T-helper 1 cell (primary cell): ENCODE measurements at places on chromosomes 1 and 21.

DNA sequence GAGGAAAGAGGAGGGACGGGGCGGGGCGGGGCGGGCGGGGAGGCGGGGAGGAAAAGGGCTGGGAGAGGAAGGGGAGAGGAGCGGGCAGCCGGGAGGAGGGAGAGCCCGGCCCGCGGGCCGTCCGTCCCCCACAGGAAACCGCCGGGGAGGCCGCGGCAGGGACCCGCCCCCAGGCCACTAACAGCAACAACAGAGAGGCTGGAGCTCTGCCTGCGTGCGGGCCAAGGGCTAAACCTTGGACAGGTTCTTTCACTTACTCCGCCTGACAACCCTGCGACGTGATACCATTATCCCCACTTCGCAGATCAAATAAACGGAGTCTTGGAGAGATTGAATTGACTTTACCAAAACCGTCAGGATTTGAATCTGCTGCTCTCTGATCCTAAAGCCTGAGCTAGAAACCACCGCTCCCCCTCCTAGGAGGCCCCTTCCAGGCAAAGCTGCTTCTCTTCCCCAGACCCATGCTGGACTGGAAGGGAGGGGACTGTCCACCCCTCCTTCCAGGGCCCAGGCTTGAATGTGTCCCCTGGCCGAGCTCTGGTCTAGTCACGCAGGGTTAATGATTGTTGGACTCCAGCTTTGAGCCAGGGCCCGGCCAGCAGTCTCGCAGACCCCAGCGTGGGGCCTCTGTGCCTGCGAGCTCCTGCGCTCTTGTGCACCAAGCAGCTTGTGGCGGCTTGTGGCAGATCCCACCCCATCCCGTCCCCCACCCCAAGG lies at the start of gene EVA1B:
Gene EVA1B, minus strand, starts transcription at position 10 of the 717 bp plus-strand sequence. CDS start 608 bp downstream, outside the sequence.
- peak; percentile 53 for DNase-seq

- no peak for DNase-seq
Measured at GRCh38 chr1:231107600-231108326, 54.1 kb upstream of the TRIM67 start.

DNA sequence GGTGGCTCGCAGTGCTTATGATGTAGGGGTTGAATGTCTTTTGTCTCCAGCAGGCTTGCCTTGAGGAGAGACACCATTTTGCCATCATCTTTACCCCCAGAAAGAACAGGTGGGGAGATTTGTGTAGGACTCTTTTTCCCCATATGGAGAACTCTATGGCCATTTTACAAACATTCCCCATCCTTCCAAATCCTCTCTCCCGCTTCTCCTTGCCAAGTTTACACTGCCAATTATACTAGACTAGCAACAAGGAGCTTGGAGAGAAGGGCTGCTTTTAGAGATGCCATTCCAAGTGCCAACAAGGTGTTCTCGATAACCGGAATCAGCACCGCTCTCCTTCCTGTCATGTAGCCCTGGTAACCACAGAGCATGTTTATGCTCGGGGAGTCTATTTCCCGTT lies 233.1 kb downstream of the CAMTA1 start:
- no peak for DNase-seq

GRCh38 chr1:153081736-153082135 lies 10.3 kb upstream of the SPRR2B start:
- no peak for DNase-seq

DNA sequence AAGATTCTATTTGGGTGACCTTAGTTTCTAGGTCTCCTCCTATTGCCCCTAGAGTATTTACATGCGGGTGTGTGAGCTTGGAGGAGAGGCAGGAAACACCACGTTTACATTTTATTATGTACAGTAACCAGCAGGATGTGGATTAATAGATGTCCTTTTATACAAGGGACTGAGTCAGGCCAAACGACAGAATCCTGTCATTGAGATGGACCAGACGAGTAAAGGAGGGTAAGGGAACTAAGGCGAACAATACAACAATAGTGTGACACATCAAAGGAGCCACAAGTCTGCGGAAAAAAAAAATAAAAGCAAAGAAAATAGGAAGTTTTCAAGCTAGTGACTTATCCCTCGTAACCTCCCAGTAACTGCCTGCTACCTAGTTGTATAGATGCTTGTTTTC lies 151.1 kb downstream of the GABPA start:
- no peak for DNase-seq

DNA sequence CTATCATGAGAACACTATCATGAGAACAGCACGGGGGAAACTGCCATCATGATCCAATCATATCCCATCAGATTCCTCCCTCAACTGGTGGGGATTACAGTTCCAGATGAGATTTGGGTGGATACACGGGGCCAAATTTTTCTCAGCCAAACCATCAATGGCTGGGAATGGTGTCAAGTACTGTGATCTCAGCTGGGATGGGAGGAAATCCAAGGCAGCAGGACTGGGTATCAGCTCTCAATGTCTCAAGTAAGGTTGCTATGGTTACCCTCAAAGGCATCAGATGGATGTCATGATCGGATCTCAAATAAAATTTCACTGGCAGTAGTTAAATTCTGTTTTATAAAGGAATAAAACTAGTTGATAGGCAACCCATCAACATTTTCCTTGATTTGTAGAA lies 399.0 kb downstream of the KCNT2 start:
- DNase-seq: no peak

- DNase-seq: no peak
Measured at GRCh38 chr21:37207441-37208009, 59.6 kb downstream of the VPS26C start.

GRCh38 chr1:203929741-203930309 lies 68.4 kb downstream of the SNRPE start:
- DNase-seq: no peak

DNA sequence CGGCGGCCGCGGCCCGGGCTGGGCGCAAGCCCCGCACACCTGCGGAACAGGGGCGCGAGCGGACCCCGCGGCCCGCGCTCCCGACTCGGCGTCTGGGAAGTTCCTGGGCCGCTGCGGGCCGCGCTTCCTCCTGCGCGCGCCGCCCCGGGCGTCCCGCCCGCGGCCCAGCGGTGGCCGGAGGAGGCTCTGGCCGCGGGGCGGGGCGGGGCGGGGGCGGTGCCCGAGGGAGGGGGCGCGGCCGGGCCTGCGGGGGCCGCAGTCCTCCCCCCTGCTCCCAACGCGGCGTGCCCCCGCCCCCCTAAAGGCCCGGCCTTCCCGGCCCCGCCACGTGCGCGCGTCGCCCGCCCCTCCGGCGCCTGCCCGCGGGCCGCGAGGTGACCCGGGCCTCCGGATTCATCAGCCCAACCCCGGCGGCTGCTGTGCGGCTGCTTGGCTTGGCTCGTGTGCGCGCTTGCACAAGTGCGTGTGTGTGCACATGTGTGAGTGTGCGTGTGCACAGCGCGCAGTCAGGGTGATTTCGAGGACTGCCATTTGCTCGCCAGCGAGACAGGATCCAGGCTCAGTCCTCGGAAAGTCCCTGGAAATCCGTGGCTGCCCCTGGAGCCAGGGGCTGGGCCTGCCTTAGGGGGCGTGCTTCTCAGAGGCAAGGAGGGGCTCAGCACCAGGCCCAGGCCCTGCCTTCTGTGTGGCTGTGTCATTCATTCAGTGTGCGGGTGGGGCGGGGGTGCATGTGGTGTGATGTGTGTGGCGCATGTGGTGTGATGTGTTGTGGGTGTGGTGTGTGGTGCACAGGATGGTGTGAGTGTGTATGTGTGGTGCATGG lies at the start of gene C2CD2:
Gene C2CD2, minus strand, starts transcription at position 188 of the 823 bp plus-strand sequence. CDS start 370 bp downstream, outside the sequence.
- DNase-seq: no peak

DNA sequence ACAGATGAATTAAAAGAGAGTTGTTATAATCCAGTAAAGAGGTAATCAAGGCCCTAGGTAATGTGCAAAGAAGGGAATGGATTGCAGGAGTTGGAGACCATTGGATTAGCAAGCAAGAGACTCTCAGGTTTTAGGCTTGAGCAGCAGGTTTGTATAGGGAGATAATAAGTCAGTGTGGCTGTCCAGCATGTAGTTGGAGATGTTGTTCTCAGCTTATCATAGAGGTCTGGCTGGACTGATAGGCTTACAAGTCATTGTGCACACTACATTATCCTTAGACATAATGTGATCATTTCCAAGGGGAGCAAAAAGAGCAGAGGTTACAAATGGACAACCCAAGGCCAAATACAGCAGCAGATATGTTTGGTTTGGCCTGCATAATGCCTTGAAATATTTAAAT lies 45.9 kb upstream of the SAMD13 start:
- no peak for DNase-seq

DNA sequence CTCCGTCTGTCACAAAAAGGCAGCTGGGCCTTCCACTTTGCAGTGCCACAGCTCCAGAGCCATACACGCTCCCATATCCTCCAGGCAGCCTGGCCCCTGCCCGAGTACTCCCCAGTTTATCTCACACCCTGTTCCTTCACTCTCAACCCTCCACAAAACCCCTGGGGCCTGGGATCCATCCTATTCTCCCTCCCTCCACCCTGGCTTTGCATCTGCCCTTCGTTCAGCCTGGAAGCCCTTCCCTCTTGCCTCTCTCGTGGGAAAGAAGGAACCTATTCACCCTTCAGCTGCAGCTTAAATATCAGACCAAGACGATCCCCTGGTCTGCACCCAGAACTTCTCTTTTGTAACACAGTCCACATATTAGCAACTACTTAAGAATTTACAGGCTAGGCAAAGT lies 56.7 kb downstream of the CAMK2N1 start:
- DNase-seq: no peak

- no peak for DNase-seq
Measured at GRCh38 chr1:8398086-8398485, 80.2 kb downstream of the SLC45A1 start.

DNA sequence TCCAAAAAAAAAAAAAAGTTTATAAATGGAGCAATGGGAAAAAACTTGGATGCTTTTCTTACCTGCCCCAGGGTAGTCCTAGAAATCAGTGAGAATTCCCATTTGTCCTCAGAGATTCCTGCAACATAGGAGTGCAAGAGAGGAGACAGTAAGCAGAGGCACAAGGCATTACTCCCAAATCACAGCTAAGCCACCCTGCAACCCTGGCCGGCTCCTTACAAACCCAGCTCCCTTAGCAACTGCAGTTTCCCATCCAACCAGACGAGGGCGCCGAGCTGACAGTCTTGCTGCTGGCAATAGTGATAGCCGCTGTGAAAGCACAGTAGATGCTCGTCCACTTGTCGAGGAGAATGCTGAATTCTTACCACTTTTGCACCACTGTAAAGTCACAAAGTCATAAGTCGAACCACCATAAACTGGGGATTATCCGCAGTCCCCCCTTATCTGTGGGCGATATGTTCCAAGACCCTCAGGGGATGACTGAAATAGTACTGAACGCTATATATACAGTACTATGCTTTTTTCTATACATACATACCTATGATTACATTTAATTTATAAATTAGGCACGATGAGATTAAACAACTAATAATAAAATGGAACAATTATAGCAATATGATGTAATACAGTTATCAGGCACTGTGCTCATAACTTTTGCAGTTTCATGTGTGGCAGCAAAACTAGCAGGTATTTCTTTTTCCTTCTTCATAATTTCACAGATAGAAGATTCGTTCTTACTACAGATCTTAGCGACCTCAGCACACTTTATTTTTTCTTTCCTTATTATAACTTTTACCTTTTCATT lies 6.0 kb upstream of the PITHD1 start:
- DNase-seq: peak; percentile 62

GRCh38 chr1:23442751-23443150 lies 18.2 kb upstream of the TCEA3 start:
- no peak for DNase-seq

DNA sequence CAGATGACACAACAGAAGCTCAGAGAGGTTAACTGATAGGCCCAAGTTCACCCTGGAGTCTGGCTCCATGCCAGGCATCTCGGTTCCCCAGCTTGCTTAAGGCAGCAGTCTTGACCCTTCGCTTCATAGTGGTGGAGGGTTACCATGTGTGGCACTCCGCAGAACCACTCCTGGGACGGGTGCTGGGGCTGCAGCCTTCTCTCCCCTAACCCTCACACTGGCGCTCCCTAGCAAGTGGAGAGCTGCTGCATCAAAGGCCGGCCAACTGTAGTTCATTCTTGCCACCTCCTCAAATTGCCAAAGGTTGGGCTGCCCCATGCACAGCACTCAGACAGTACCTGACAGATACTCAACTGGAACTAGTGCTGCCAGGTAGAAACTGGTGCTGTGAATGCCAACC lies 70.2 kb upstream of the KCND3 start:
- DNase-seq: no peak

DNA sequence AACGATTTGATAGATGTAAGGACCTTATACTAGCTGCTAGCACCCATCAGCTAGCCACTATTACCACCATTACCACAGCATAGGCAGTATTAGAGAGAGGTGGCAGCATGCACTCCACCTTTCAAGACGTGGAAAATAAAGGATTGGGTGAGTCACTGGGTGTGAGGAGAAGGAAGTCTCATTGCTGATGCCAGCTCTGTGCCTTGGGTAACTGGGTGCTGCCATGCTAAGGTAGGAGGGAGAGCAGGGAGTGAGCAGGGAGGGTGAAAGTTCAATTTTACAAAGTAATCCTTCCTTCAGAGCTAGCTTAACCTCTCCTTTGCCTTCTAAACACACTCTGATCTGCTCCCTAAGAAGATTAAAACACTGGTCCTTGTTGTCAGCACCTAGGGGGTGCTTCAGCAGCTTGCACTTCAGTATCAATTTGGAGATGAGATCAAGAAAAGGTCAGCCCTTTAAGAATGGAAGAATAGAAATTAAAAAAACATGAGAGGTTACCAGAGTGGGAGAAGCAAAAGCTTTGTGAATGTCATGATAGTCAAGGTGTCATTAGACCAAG lies 1.8 kb upstream of the LIN9 start:
- no peak for DNase-seq

- DNase-seq: no peak
Measured at GRCh38 chr1:145955436-145955835, 2.4 kb downstream of the LIX1L start.

DNA sequence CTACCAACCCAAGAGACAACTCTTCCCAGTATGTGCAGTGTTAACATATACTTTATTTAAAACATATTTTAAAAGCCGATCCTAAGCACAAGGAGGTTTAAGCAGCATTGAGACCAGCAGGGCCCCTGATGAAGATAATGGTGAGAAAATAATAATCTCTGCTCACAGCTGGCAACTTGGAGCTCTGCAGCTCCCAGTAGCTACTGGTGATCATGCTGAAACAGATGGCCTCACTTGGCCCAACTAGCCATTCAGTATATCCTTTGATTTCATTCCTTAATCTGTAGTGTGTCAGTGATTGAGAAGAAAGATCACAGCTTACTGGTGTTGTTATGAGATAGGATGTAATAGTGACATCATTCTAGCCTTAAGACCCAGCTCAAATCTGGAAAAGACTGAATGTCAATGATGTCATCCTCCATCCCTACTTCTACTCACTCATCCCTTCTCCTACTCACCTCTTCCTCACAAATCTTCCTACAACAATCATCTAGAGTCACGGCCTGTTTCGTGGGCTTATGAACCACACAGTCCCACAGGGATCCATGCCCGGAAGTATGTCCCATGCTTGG lies 817.9 kb downstream of the PLA2G4A start:
- DNase-seq: no peak

DNA sequence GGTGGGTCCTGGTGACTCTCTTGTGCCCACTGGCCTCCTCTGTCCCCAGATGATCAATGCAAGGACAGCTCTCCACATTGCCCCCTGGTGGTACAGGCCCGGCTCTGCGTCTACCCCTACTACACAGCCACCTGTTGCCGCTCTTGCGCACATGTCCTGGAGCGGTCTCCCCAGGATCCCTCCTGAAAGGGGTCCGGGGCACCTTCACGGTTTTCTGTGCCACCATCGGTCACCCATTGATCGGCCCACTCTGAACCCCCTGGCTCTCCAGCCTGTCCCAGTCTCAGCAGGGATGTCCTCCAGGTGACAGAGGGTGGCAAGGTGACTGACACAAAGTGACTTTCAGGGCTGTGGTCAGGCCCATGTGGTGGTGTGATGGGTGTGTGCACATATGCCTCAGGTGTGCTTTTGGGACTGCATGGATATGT lies 10.8 kb downstream of the ADAMTSL4 start:
- DNase-seq: peak; percentile 68
